Left ventricle myocardium inferior (tissue), 1 donor: ENCODE measurements at places on chromosomes 7 and 10. TPM values are rescaled to one million over a fixed set of nuclear protein-coding genes. Genes with fewer than 3 reads are reported as not detected.

The TMEM270 gene
- total RNA-seq: not detected

- no peak for DNase-seq
These were observed 2.0 kb downstream of the THSD7A start for GRCh38 chr7:11829954-11830353.

The CCL24 gene
- not detected for total RNA-seq

DNA sequence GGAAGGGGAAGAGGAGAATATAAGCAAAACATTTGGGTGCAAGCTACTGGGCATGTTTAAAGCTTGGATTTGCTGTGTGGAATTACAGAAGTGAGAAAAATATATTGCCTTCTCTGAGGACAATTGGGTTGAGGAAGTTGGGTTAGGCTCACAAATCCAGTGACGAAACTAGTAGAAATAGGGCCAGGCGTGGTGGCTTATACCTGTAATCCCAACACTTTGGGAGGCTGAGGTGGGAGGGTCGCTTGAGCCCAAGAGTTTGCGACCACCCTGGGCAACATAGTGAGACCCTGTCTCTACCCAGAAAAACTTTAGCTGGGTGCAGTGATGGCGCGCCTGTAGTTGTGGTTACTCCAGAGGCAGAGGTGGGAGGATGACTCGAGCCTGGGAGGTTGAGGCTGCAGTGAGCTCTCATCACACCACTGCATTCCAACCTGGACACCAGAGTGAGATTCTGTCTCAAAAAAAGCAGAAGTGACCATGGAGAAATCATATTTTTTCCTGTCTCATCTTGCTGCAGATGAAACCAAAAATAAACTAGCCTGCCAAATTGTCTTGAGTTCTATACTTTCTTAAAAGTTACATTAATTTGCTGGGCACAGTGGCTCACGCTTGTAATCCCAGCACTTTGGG, 22.4 kb downstream of the NRBF2 start:
- no peak for DNase-seq

DNA sequence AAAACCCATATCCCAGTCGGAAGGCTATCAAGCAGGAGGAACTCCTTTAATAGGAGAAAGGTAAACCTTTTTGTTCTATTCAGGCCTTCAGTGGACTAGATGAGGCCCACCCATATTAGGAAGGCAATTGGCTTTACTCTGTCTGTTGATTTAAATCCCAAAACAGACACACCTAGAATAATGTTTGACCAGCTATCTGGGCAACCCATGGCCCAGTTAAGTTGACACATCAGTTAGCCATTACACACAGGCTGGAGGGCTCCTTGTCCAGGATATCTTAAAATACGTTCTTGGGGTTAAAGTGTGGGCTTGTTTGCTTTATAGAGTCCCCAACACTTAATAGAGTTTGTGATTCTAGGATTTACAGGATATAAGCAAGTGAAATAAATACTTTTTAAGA, 339.0 kb upstream of the PRKCQ start:
- no peak for DNase-seq

The OR2A1 gene
- total RNA-seq: not detected

The CDC123 gene
- total RNA-seq: 41.8 TPM

DNA sequence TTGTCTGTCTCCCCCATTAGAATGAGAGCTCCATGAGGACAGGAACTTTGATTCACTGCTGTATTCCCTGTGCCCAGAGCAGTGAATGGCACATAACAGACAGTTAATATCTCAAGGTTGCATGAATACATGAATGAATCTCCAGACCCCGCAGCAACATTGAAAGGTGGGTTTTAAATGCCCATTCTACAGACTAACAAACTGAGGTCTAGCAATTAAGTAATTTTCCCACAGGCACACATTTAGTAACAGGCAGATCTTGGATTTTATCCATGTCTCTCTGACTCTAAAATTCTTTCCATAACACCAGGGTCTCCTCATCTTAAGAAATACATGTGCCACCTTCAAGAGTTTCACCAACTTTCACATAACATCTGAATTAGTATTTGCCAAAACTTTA, 104.7 kb upstream of the ARID5B start:
- DNase-seq: no peak

- DNase-seq: no peak
These were observed 149.2 kb downstream of the SH2D4B start for GRCh38 chr10:80686734-80687475.

The EFCAB10 gene
- not detected for total RNA-seq

The JAKMIP3 gene
- 1.7 TPM for total RNA-seq

DNA sequence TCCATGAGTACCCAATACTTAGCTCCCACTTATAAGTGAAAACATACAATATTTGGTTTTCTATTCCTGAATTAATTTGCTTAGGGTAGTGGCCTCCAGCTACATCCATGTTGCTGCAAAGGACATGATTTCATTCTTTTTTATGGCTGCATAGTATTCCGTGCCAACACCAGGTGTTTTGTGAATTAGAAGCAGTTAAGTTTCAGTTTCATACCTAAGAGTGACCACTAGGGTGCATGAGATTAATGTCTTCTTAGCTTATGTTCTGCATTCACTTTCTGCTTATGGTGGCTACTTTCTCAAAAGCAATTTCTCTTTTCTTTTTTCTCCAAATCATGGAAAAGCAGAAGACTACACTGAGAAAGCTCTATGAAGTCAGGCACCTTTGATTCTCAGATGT, 65.1 kb upstream of the VSTM2A start:
- no peak for DNase-seq

DNA sequence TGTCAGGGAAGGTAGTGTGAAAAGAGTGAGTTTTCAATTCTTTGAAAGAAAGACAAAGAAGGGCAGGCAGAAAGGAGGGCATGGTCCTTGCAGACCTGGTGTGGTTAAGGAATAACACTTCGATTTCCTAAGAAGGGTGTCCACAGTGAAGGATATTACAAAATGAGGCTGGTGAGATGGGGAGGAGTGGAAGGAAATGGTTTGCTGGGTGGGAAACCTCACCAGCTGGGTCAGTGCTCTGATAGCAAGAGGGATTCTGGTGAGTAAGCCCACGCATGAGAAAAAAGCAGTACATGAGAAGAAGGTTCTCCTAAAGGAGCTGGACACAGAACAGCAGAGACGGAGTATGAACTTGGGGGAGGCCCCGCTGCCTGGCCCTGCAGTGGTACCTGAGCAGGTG, 230.6 kb upstream of the PLXNA4 start:
- no peak for DNase-seq

DNA sequence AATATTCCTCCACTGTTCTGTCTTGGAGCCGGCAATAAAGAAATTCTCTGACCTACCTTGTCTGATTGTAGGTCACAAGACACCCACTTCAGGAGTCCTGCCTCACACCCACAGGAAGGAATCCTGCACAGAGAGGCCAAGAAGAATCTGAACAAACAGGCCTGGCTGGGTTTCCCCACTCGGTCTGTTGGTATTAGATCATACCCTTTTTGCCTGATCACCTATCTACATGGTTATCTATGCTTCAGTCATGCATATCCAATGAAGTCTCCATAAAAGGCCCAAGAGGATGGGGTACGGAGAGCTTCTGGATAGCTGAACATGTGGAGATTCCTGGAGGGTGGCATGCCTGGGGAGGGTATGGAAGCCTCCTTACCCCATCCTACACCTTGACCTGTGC, 12.3 kb downstream of the OGDH start:
- no peak for DNase-seq

The WBP1L gene
- total RNA-seq: 22.6 TPM

The STEAP1B gene
- total RNA-seq: 0.63 TPM

DNA sequence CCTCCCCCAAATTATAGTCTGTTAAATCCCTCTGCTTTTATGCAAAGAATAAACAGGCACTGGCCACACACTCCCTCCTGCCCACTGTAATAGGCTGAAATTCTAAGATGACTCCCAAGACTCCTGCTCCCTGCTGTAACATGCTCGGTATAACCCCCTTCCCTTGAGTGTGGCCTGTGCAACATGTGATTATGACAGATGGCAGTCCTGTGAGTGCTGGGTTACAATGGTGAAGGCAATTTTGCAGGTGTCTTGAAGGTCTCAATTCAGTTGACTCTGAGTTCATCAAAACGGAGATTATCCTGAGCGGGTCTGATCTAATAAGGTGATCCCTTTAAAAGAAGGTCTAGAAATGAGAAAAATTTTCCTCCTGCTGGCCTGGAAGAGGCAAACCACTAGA, 55.9 kb downstream of the CREB3L2 start:
- no peak for DNase-seq

- no peak for DNase-seq
These were observed 85.8 kb downstream of the NRP1 start for GRCh38 chr10:33248638-33249037.

The MBL2 gene
- not detected for total RNA-seq

DNA sequence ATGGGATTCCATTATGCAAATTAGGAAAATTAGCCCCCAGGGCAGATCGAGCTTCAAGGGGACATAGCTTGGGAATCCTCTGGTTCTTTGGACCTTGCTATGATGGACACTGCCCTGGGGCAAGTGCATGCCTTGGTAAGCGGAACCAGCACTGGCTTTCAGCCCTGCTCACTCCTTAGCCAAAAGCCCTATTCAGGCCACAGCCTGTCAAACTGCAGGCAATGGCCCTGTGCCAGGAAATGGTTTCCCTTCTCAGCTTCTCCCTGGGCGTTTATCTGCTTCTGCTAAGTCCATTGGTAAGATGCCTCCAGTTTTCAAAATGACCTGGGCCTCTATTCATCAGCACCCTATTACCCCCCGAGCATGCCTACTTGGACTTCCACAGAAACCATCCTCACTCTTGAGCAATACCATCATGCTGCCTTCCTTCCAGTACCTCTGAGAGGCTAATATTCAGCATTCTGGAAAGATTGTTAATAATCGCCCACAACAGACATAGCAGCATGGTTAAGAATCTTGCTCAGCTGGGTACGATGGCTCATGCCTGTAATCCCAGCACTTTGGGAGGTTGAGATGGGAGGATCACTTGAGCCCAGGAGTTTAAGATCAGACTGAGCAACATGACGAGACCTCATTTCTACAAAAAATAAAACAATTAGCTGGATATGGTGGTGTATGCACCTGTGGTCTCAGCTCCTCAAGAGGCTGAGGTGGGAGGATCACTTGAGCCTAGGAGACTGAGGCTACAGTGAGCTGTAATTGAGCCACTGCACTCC, 918.6 kb upstream of the AUTS2 start:
- DNase-seq: no peak

The CH25H gene
- 0.30 TPM for total RNA-seq
